NCI-H526 treated with DMSO at 0.1 percent for 48 hours (cell line): ENCODE measurements at places on chromosomes 2 and 18.

- no peak for DNase-seq
These were observed 1094.6 kb upstream of the CDH2 start for GRCh38 chr18:29271501-29271900.

DNA sequence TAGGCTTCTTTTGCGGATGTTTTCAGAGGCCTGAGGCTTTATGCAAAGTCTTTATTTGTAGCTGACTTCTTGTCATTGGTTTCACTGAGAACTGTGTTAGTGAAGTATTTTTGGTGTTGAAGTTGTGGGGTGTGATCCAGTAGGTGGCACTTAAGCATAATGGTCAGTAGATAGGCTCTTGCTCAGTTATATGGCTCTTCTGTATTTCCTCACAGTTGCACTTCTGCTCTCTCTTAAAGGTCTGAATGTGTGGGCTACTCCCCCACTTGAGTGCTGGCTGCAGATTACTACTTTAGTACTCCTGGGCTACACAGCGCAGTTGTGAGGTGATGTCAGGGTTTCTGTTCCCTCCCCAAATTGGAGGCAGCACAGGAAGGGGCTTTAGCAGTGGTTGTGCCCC, 133.8 kb upstream of the SCN7A start:
- DNase-seq: no peak

- DNase-seq: no peak
These were observed 9.5 kb upstream of the ZBTB7C start for GRCh38 chr18:48418539-48419276.

DNA sequence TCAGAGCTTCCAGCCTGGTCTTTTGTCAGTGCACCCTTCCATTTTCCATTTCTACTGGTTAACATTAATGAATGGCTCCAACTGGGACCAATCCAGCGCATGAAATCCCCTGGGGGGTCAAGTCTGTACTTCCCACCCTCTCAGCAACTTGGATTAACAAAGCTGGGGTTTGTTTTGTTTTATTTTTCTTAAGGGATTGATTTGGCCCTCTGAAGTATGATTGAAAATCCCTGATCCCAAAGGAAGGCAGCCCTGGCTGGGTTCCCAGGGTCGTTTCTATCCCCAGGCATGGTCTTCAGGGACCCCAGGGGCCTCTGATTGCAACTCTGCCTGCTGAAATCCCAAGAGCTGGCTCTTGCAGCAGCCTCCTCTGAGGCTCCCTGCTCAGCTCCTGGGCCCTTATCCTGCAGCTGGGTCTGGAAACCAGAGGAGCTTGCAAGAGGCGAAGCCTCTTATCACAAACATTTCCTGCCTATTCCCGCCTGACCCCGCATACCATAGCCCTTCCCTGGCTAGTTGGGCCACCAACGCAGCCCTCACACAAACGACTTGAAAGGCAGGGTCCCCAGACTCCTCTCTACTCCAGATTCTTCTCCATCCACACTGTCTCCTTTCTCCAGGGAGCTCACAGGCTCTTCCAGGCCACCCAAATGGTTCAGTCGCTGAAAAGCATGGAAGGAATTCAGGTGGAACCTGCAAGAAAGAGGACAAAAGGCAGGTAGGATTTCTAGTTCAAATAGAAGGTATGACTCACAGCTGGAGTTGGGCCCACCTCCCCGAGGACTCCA, 109.7 kb upstream of the PKDCC start:
- no peak for DNase-seq
